ENCODE measurements at places on chromosomes 7 and 10.

- no peak for DNase-seq
Measured at GRCh38 chr7:47503281-47503680, 78.6 kb downstream of the TNS3 start.

GRCh38 chr7:150992833-150993302 lies 2.1 kb downstream of the NOS3 start:
- no peak for DNase-seq

DNA sequence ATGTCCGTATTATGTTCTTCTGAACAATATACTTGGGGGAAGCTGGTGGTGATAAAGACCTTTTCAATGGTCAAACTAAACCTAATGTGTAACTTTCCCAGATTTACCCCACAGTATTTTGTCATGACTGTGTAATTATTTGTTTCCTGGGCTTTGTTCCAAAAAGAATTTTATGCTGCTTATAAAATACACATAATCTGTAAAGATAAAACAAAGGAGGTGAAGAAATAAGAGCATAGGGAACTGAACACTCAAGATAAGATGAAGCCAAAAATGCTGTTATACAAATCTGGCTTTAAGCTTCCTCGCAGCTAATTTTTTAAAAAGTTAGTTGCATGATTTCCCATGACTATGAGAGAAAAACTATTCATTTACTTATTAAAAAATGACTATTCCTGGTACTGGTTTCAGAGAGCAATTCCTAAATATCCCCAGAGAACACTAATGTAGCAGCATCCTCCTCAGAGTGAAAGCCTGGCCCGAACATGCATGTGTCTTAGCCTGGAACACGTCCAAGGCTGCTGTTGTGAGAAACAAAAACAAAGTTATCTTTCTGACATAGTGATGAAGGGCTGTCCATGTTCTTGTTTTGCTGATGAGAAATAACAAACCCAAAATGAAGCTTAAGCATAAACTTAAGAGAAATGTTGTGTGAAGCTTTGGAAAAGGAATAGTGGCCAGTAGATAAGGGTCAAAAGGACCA lies 33.9 kb downstream of the MALSU1 start:
- DNase-seq, result no peak

DNA sequence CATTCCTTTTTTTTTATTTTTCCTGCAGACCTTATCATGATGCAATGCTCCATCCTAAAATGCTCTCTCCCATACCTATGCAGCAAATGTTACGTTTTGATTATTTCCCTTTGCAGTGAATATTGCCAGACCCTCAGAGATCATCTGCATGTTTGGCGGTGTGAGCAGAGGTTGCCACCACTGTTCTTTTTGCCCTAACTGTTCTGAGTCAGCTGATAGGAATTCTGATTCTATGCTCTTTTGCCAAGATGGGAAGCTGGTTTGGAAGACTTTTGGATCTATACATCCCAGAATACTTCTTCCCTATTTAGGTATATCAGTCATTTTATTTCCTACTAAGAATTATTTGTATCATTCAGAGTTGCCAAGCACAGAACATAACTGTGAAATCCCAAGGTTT lies 130.5 kb downstream of the KLF6 start:
- no peak for DNase-seq

DNA sequence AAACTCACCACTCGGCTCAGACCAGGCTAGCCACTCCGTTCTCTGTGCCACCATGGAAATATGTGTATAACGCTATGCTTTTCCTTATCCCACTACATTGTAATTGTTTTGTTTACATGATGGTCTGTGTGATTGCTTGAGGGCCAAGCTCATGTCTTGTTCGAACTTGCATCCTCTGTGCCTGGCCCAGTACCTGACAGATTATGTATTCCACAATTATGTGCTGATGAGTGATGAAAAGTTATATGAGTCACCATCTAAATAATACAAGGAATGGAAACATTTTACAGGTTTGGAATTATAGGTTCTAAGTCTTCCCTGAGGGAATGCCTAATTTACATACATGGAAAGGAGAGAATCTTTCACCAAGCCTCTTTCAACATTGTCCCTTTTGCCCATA lies 137.4 kb downstream of the C7orf25 start:
- DNase-seq, result no peak

DNA sequence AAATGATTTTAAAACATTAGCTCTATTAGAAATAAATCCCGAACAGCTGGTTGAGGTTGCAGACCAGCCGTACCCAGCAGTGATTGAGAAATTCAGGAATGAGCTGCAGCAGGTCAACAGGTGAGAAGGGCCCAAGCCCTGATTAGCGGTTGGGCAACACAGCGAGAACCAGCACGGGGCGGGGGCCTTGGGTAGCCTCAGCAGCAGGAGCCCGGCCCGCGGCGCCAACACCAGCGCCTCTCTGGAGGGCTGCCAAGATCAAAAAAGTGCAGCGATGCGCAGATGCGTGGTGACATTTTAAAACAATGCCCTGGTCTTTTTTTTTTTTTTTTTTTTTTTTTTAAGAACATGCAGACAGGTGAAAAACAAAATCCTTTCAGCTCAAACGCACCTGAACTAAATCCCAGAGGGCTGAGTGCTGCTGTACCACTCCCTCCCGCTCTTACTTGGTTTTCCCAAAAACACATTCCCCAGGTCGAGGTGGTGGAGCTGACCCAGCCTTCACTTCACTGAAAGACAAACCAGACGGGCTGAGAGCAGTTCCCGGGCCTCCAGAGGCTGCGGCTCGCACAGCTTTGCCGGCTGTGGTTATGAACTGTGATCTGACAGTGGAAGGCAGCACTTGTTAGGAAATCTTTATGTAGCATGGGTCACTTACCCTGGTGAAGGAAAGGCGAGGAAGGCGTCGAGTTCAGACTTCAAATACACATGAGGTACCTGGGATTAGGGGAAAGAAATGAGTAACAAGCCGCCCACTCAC lies 579.4 kb downstream of the SDK1 start:
- DNase-seq, result no peak

- no peak for DNase-seq
Measured at GRCh38 chr7:23593706-23594105, 3.5 kb upstream of the CCDC126 start.

DNA sequence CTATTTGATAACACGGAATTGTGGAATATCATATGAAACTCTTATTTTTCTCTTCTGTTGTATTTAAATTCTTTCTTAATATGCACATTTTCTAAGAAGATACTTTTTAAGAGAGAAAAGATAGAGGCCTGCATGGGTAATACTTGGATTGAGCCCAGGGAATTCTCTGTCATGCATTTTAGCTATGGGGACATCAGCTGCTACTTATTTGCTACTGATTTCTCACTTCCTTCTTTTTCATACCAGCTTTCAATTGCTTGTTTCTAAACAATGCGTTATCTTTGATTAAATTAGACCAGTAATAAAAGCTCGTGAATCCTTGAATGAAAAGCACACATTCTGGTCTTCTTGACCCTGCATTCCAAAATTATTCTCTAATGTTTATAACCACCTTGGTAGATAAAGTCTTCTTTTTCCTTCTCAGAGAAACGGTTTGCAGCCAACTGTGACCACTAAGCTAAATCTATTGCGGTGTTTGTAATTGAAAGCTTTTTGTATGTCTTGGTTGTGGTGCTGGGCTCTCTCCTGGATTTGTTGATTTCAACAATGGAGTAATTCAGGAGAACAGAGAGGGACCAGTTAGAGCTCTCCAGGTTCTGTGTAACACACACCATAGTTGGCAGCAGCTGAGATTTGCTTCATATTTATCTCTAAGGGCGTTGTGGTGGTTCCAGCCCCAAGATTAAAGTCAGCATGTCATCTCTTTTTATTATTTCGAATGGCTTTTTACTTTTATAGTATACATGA lies 139.3 kb downstream of the PPP1R9A start:
- no peak for DNase-seq

DNA sequence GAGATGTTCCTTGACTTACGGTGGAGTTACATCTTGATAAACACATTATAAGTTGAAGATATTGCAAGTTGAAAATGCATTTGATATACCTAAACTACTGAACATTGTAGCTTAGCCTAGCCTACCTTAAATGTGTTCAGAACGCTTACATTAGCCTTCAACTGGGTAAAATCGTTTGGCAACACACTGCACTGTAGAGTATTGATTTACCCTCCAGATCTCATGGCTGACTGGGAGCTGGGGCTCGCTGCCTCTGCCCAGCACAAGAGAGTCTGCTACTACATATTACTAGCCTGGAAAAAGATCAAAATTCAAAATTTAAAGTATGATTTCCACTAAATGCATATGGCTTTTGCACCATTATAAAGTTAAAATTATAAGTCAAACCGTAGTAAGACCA lies 7.5 kb upstream of the AGR3 start:
- DNase-seq, result no peak

DNA sequence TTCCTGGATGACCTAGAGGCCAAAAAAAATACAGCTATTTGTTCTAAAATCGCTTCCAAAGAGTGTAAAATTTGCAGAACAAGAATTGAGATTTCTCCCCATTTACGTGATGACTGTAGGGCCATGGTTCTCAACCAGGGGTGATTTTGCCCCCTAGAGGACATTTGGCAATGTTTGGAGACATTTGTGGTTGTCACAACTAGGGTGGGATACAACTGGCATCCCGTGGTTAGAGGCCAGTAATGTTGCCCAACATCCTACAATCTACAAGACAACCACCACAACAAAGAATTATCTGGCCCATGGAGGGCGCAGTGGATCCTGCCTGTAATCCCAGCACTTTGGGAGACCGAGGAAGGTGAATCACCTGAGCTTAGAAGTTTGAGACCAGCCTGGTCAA lies 22.8 kb upstream of the MALSU1 start:
- no peak for DNase-seq

DNA sequence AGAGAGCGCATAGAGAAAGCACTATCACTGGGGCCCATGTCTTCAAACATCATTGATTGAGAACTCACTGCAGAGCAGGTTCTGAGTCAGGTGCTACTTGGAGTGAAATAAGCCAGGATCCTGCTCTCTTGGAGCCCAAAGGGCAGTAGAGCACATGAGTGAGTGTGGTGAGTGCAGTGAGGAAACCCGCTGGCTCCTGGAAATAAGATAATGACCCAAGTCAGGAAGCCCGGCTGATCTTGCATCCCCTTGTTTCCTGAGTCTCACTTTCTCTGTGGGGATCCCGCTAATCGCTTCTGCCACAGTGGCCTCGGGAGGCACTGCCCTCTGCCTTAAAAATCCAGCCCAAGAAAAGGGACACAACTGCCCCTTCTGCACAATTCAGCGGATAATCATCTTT lies 7.1 kb upstream of the FAM107B start:
- DNase-seq, result no peak

GRCh38 chr10:48289501-48290238 lies 15.2 kb upstream of the FRMPD2 start:
- DNase-seq, result no peak

DNA sequence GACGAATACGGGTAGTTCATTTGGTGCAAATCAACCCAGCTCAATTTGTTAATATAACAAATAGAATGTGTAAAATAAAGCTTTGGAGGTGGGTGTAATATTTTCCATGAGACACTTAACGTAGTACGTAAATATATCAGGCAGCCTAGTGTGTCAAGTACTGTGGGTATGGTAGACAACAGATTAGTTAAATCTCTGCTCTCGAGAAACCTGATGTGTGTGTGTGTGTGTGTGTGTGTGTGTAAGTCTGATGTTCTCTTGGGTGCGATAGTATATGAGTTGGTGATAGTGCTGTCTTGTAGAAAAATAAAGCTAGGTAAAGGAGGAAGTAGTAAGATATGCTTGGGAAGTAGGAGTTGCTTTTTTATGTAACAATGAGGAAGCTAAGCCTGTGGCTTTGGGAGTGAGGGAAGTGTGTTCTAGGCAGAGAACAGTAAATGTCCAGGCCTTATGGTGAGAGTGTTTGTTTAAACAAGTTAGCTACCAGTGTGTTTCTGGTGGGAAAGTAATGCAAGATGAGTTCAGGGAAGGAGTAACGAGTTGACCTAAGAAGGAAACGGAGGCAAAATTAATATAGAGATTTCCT lies 26.1 kb downstream of the WAC start:
- DNase-seq, result no peak

DNA sequence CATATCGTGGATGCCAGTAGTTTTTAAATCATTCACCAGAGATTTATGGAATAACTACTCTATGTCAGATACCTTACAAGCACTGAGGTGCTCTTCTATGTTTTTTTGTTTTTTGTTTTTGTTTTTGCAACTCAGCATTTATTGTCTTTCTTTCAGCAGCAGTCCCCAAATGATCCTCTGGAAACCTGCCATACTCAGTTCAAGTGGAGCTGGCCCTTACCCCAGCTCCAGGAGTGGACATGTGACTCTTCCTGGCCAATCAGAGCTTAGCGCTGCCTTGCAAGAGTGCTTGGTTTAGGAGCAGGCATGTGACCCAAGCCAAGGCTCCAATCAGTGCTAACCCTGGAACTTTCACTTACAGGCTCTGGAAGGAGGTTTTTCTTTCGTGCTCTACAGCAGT lies 356.6 kb upstream of the ZMIZ1 start:
- no peak for DNase-seq

GRCh38 chr7:24948739-24949138 lies 31.2 kb downstream of the OSBPL3 start:
- no peak for DNase-seq

GRCh38 chr10:88755753-88756152 lies 4.1 kb upstream of the LIPN start:
- DNase-seq, result no peak

DNA sequence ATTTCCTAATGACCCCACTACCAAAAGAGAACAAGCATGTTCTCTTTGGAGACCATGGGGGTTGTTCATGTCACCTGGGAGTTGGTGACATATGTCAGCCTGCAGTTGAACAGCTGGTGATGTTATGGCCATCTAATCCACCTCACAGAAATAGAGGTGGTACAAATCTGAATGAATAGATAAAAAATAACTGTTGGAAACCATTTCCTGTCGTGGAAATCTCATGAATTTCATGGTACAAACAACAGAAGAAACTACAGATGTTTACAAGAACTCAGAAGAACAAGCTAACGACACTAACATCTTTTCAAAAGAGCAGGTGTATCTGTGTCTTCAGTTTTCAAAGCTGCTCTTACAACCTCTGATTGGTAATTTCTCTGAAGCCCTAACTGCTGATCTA lies 81.3 kb downstream of the RAPGEF5 start:
- no peak for DNase-seq

GRCh38 chr7:151167197-151167961 lies at the start of gene GBX1:
Gene GBX1 (minus strand): TSS chr7:151167694. CDS start chr7:151167548, 146 bp downstream.
- no peak for DNase-seq

DNA sequence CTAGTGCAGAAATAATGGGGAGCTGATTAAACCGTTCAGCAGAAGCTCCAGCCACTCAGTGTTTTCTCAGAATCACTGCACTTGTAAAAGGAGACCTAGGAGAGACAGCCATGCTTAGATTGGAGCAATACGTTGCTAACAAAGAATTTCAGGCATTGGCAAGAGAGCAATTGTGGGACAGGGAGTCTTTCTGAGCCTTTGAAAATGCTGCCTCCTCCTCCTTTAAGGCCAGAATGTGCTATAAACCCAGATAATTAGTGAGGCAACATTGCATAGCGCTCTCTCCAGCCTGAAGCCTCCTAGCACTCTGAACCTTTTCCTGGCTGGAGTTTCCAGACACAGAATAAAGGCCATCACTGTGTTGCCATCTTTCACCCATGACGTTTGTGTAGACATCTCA lies 18.5 kb upstream of the PTPRN2 start:
- no peak for DNase-seq

- no peak for DNase-seq
Measured at GRCh38 chr7:122219253-122219865, 75.3 kb upstream of the AASS start.

GRCh38 chr7:30462179-30462578 lies 16.4 kb downstream of the NOD1 start:
- DNase-seq, result no peak

GRCh38 chr7:41873741-41874140 lies 170.9 kb upstream of the INHBA start:
- DNase-seq, result no peak

- DNase-seq, result no peak
Measured at GRCh38 chr7:37729181-37729580, 45.6 kb downstream of the GPR141 start.

Data from esophagus squamous epithelium (tissue), 5 donors.